Amygdala (tissue), 56 donors: ENCODE measurements at places on chromosomes 2 and 18.

GRCh38 chr2:25521665-25522387, 151.6 kb downstream of the DTNB start:
- DNase-seq = no peak

DNA sequence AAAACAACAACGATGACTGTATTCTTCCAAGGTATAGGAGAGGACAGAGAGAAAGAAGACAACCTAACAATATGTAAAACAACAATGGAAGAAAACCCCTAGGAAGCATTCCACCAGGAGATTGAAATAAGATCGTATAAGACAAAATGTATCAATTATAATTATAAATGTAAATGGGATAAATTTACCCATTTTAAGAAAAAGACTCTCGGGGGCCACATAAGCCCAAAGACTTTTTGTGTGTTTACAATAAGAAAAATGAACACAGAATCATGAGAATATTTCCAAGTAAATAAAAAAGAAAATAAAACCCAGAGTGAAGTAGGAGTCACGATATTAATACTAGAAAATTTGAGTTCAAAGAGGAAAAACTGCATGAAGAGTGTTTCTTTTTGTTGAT, 126.4 kb downstream of the ASB1 start:
- no peak for DNase-seq

- no peak for DNase-seq
Measured at GRCh38 chr2:47345590-47345924, 57.4 kb upstream of the MSH2 start.

DNA sequence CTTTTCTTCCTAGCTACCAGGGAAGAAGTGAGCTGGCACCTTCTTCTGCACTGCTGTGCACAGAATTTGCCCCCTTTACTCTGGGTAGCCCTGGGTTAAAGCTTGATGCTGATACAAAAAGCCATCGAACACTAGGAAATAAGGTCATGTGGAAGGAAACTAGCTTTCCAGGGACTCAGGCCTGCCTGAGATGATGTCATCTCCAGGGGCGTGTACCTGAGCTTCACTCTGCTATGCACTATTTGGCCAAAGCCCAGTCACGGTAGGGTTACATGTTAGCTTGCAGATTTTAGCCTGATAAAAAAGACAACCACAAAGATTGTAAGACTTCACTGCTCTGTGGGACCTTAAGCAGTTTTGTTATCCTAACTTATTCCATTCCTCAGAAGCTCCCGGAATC, 20.4 kb downstream of the EDAR start:
- DNase-seq = no peak

GRCh38 chr2:188478724-188479123, 187.1 kb downstream of the GULP1 start:
- no peak for DNase-seq

DNA sequence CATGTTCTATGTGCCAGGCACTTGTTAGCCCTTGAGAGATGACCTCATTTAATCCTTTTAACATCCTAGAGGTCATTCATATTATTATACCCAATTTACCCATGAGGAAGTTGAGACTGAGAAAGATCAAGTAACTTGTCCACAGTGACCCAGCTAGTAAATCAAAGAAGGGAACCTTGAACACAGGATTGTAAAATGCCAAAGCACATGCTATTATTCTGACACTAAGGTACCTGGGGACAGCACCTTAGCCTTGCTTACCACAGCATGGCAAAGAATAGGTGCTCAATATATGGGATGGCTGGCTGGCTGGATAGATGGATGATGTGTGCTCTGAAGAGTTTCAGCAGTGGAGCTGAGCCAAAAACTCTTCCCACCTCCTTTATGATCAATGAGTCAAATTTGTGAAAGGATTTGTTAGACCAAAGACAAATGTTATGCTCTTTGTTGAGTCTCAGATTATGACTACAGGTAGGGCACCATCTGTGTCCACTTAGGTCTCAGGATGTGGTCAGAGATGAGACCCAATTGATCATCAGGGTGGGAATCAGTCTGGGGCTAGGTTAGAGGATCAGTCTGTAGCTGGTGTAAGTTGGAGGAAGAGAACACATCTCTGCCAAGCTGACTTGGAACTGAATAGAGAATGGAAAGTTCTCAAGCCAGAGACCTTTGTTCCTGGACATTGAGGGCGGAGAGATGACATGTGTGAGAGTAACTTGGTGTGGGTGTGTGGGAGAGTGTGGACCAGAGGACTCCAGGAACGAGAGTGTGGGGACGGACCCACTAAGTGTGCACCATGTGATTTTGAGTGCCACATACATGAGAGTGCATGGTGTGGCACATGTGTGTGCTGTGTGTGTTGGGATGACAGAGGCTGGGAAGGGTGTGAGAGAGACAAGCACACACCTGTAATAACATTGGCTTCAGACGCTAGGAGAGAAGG, 16.3 kb upstream of the PKDCC start:
- DNase-seq = no peak

GRCh38 chr2:11551569-11552259, 17.9 kb downstream of the GREB1 start:
- DNase-seq = no peak

- no peak for DNase-seq
Measured at GRCh38 chr2:207589143-207589542, 36.1 kb downstream of the METTL21A start.

DNA sequence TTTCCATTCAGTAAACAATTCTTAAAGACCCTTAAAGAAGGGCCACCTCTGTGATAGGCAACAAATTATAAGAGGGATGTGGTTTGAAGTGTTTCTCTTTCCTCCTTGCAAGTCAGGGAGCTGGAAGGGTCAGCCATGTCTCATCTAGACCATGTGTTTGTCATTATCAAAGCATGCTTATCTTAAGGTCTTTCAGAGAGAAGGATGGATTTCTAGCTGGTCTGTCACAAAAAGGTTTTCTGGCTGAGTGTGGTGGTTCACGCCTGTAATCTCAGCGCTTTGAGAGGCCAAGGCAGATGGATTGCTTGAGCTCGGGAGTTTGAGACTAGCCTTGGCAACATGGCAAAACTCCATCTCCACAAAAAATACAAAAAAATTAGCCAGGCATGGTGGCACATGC, 59.2 kb upstream of the PEX13 start:
- DNase-seq = no peak

GRCh38 chr2:1997409-1997808, 253.1 kb upstream of the PXDN start:
- DNase-seq = no peak

- no peak for DNase-seq
Measured at GRCh38 chr2:236853585-236854051, 232.1 kb upstream of the COPS8 start.

GRCh38 chr18:392928-393573, 107.5 kb downstream of the COLEC12 start:
- DNase-seq = no peak

- DNase-seq = no peak
Measured at GRCh38 chr2:84792856-84793522, 87.9 kb downstream of the TRABD2A start.

DNA sequence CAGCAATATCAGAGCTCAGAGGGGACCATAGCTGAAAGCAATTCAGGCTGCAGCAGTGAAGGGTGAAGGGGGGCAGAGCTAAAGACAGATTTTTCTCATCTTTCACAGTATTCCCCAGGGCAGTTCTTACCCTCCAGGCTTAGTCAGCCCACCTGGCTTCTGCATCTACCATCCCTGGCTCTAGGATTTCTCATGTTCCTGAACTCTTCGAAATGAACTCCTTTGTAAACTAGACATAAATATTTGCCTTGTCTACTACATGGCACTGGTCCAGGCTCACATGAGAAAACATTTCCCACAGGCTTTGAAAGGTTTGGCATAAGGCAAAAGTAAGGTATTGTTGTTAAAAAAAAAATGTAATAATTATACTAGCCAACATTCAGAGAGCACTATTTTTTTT, 23.6 kb upstream of the NEB start:
- no peak for DNase-seq

DNA sequence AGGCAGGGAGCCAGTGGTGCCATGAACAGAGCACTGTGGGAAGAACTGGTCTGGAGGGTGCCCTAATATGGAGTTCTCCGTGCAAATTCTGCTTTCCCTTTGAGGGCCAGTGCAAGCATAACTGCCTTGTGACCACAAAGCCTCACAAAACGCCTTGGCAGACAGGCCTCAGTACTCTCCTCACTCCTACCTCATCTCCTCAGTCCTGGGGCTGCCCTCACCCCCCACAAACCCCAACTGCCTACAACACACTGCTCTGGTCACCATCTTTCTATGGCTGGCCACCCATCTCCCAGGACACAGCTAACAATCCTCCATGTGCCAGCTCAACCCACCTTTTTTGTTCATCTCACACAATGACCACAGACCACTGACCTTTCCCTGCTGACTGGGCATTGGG, 8.9 kb downstream of the COX5B start:
- DNase-seq = no peak

DNA sequence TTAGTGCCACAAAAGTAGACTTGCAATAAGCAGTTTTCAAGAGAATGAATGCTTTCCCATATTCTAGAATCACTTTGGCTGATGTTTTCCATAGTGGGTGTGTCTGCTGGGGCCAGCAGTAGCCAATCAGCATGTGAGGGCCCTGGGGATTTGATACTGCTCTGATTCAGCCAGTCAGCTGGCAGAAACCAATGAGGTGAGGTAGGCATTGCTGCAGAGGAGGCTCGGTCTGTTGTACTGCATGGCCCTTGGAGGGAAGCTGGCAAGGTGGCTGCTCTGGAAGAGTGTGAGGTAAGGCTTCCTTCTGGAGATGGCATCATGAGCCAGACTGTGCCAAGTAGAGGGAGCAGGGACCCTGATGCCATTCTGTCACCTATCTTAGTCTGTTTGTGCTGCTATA, 22.7 kb downstream of the TMEM87B start:
- DNase-seq = no peak

DNA sequence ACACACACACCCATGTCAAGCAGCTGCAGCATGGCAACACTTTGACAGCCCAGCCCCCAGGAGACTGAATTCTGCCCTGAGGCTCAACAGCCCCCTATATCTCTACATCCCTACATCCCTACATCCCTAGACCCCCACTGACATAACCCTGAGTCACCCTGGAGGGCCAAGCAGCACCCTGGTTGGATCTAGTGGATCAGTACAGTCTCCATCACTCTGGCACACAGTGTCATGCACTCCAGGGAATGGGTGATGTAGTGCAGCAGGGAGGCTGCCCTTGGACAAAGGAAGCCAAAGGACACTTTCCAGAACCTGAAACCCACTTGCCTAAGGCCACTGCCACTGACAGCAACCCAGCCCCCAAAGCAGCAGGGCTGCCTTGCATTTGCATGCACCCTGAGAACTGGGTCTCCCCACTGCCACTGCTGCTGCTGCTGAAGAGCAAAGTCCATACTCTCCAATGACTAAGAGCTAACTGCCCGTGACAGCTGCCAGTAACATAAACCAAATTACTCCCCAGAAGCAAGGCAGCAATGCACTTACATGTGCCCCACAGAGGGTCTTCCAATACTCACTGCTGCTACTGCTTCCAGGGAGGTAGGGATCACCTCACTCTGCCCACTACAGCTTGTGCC, 681.6 kb upstream of the KLHL29 start:
- DNase-seq = no peak

DNA sequence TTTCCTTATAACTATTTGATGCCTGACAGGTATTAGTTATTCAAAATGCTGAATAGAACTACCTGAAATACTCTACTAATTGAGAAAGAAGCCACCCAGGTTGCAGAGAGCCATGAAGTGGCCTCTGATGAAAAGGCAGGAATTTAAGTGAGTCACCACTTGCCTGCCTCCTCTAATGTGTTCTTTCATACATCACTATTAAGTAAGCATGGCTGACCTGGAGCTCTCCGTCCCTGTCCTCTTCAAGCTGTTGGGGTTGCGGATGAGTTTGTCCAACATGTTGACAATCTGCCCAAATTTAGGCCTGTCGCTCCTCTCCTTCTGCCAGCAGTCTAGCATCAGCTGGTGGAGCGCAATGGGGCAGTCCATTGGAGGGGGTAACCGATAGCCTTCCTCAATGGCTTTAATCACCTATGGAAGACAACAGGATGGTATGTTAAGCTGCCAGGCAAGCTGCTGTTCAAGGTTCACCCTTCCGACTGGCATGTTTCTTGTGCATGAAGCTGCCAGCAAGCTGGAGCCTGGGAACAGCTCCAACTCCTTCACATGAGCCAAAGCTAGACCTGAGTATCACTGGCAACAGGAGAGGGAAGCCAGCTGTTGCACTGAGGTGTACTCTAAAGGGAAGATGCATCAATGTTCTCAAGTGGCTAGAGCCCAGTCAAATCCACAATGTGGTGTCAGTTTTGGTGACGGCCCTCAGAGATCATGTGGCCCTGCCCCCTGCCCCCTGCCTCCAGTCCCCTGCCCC, 142.2 kb downstream of the EPHA4 start:
- DNase-seq = no peak
